ENCODE measurements at places on chromosomes 3 and 15. TPM values are rescaled to one million over a fixed set of nuclear protein-coding genes. Genes with fewer than 3 reads are reported as not detected.

Gene TMA7
- total RNA-seq, result 112 TPM

DNA sequence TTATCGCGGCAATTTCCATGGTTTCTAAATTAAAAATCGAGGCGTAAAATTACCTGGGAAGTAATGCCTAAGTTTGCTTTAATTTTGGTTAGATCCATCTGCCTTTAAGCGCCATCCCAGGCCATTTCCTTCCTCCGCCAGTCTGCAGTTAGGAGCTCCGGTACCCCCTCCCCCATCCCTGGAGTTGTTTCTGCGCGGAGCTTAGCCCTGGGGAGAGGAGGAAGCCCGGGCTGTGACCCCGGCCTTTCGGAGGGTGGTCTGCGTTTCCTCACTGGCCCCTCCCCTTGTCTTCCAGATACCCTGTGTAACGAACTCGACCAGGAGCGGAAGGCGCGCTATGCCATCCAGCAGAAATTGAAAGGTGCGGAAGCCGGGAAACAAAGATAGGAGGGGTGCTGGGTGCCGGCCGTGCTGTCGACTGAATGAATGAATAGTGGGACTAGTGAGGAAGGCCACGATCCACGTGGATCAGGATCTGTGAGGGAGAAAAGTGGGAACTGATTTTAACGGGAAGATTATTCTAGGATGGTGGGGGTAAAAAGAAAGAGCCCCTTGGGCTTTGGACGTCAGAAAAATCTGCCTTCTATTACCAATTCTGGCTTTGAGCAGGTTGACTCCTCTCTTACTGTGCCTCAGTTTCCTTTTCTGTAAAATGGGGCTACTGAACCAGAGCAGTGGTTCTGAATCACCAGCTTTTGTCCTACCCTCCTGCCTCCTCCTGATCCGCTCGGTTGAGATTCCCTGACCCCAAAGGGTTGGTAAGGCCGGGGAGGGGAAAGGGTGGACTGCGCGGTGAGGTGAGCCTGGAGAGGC is 6.7 kb downstream of the RNU6-1 start:
- DNase-seq, result no peak

- DNase-seq, result no peak
Measured at GRCh38 chr3:81778678-81779182, 17.3 kb upstream of the GBE1 start.

- DNase-seq, result no peak
Measured at GRCh38 chr15:29225534-29226234, 43.9 kb downstream of the NSMCE3 start.

- DNase-seq, result no peak
Measured at GRCh38 chr15:75751891-75752290, 39.2 kb upstream of the CSPG4 start.
